NCI-H1048 (cell line): ENCODE measurements at places on chromosomes 11 and 22.

- no peak for DNase-seq
Measured at GRCh38 chr22:30922151-30922611, 46.4 kb downstream of the MORC2 start.

GRCh38 chr11:86214710-86215109 is 29.8 kb upstream of the EED start:
- no peak for DNase-seq

DNA sequence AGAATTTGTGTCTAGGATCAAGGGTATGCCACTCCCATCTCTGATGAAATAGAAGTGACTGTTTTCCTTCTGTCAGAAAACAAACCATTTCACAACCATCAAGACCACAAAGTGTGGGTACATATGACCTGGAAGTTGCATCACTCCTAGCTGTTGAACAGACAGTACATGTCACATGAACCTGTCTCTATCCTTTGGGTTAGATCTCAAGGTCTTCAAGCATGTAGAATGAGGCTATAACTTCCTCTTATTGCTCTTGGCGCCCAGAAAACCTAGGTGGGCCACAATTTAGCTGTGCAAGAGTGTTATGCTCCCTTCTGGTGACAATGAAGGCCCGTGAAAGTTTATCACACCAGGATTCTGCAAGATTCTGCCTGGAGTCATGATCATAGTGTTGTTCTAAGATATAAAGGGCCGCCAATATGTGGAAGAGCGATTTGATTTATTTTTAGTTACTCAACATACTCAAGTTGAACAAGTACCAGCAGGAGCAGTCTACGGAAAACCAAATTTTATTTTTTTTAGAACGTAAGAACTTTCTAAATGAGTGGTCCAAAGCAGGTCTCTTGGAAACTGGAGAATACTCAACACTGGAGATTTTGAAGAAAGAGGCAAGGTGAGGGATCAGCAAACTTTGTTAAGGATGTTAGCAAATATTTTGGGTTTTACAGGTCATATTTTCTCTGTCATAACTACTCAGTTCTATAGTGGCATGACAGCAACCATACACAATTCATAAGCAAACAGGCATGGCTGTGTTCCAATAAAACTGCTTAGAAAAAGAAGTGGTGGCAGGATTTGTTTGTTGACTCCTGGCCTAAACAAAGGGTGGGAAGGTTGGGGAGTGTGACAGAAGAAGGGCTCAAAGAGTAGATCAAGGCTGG is 101.8 kb downstream of the USP35 start:
- no peak for DNase-seq

DNA sequence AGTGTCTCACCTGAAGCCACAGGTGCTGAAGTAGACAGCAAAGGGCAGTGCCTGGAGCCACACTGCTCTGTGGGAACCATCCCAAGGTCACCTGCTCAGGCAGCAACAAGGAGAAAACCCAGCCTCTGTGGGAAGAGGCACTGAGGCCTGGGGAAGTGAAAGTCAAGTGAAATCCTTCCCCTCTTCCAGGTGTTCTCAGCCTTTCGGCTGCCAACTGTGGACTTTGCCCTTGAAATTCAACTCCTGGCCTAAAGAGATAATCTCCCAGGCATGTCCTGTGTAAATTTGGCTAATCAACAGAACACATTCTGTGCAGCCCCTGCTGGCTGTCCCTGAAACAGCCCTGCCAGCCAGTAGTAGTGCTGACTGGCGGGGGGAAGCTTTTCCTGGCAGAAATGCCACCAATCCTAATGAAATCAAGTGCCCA is 112.1 kb downstream of the RPL27A start:
- DNase-seq = no peak

GRCh38 chr22:45640291-45640940 is 31.2 kb upstream of the ATXN10 start:
- no peak for DNase-seq

- no peak for DNase-seq
Measured at GRCh38 chr11:7670641-7671040, 2.7 kb downstream of the CYB5R2 start.

GRCh38 chr22:35172442-35172841 is 84.9 kb upstream of the HMGXB4 start:
- DNase-seq = no peak

DNA sequence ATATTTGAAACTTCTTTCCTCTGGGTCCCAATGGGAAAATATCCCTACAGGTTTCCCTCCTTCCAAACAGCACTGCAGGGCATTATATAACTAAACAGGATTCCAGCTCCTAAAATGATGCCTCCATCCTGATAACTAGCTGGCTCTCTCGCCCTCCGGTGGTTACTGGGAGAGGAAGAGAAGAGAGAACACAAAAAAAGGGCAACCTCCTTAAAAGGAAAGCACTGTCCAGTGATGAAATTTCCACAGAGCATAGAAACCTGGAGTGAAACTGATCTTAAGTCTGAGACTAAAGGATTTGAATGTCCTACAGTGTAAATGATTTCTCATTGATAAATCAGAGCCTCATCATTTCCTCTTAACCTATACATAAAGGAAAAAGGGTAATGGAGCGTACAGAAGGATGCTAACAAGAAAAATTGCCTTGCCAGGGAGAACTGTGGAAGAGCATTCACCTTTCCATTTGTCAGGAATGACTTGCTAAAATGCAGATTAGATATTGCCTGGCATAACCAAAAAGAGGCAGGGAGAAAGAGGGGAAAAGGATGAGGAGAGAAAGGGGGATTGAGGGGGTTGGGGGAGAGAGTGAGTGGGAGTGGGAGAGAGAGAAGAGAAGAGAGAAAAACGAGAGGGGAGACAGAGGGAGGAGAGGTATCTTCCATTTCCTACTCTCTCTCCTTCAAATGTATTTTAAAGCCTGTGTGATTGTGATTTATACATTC is 121.3 kb downstream of the APOL5 start:
- DNase-seq = no peak

GRCh38 chr22:46499805-46500189 is 37.6 kb downstream of the CELSR1 start:
- DNase-seq = no peak

DNA sequence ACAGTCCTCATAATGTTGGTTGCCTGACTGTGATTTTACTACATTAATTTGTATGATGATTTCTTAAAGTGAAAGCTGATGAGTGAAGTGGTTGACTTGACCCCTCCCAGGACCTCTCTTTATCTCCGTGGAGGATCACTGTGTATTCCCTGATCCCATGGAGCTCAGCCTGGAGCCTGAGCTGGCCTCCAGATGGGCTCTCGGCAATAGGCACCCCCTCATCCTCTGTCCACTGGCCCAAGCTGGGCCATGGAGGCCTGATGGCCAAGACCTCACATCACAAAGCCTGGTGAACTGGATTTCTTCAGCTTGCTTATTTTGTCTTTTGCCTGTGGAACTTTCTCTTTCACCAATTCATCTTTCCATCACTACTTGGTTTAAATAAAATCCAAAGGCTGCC is 75.2 kb downstream of the WNT11 start:
- no peak for DNase-seq

DNA sequence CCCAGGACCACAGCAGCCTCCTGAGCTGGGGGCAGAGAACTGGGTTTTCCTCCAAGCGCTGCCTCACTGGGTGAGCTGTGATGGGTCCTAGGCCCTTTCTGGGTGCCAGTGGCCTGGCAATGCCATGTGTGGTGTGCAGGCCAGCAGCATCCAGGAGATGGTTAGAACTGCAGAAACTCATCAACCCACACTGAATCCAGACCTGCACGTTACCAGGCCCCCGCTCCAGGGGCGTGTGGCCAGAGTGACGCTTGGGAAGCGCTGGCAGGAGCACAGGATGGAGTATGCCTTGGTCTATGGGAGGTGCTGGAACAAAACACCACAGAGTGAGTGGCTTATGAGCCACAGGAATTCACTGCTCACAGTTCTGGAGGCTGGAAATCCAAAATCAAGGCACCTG is 97.0 kb downstream of the MN1 start:
- DNase-seq = no peak

- no peak for DNase-seq
Measured at GRCh38 chr11:67273260-67273990, 7.2 kb downstream of the GRK2 start.

DNA sequence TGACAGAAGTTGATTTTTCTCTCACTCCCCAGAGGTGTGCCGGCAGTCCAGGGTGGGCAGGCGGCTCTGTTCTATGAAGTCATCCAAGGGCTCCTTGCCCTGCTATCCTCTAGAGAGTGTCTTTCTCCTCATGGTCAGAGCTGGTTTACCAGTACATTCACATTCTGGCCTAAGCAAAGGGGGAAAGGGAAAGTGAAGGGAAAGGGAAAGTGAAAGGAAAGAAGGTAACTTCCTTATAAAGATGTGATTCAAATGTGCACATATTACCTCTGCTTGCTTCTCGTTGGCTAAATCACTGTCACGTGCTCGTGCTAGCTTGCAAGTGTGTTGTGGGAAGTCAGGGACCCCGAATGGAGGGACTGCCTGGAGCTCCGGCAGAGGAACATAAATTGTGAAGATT is 2.9 kb upstream of the HTATIP2 start:
- no peak for DNase-seq

- no peak for DNase-seq
Measured at GRCh38 chr11:117970400-117971024, 15.7 kb upstream of the IL10RA start.

- DNase-seq = no peak
Measured at GRCh38 chr22:47543447-47543846, 781.0 kb downstream of the TBC1D22A start.

DNA sequence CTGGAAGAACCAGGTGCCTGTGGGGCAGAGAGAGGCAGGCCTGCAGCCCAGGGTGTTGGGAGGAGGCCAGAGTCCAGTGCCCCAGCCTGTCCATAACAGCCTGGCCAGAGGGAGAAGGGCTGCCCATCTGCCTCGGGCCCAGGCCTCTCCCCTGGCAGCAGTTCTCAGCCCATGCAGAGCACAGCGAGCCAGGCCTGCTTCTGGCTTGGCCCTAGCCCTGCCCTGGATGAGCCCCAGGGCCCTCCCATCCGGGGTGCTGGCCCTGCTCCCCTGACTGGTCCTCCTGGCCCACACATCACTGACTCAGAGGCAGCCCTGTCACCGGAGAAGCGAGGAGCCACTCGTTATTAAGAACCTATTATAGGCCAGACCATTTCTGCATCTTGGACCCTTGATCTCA is 19.7 kb upstream of the MYRF start:
- no peak for DNase-seq

DNA sequence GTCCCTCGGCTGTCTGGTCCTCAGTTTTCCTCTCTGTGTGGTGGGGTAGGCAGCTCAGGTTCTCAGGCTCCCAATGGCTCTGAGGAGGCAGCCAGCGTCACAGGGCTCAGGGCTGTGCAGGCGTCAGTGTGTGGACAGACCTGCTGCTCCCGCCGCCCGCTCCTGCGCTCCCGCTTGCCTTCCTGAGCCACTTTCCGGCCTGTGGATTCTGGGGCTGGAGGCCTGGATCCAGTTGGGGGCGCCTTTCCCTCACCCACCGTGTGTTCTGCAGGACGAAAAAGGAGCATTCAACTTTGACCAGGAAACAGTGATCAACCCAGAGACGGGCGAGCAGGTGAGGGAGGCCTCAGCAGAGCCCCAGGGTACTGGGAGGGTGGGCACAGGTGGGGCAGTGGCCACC is 14.7 kb downstream of the DPP3 start:
- DNase-seq = no peak

DNA sequence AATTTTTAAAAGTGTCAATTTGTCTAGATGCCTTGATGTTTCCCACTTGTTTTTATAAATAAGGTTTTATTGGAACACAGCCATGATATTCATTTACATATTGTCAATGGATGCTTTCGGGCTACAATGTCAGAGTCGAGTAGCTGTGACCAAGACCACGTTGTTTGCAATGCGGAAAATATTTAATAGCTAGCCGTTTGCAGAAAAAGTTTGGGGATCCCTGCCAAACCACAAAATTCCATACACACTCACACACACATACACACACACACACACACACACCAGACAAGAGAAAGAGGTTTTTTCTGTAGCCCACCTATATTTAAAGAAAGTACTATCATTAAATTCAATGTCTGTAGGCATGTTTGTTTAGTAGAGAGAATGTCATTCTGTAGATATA is 58.3 kb downstream of the TYR start:
- DNase-seq = no peak

DNA sequence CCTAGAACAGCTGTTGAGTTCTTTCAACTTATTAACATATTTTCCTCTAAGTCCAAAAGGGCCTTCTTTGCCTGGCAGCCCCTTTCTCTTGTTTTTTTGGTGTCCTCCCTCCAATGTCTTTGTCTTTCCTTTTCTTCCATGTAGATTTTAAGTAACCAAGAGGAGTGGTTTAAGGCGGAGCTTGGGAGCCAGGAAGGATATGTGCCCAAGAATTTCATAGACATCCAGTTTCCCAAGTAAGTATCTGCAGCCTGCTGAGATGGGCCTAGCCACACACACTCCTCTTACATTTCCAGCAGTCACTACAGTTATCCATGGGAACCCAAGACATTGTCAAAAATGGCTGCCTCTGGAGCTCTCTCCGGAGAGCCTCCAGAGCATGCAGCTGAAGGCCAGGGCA is 4.5 kb upstream of the TMA7B start:
- no peak for DNase-seq

- DNase-seq = no peak
Measured at GRCh38 chr11:129580278-129580677, 204.6 kb downstream of the BARX2 start.

DNA sequence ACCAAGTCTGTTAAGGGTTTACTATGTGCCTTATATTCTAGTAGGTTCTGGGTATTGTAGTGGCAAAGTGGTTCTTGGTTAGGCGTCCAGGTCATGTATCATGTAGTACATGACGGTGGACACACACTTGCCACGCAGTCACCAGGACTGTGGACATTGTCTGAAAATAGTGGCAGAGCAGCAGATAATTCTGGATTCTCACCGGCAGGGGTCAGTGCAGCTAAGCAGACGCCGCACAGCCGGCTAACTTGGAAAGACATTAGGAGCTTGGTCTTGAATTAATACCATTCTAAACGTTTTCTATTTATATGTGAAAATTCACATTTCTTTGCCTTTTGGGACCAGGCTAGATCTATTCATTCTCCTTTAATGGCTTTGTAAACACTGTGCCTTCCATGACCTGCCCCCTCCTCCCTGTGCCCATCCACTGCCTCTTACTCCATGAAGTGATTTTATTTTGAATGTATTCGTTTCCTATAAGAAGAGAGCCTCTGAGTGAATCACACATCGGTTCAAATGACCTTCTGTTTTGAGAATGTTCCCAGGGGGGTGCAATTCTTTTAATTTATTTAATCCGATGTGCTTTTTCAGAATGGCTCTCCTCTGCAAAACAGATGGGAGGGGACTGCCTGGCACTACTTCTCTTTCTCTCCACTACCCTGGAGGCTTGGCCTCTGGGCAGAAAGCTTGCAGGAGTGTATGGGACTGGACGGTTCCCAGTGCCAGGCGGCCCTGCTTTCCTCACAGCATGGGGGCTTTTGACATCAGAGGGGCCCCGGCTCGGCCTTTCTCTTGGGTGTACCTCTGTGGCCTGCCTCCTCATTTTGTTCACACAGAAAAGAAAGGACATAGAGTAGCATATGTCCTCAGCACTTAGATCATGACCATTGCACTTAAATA is 378.0 kb downstream of the NTM start:
- no peak for DNase-seq

- no peak for DNase-seq
Measured at GRCh38 chr11:113874581-113875233, 665 bp downstream of the USP28 start.
